ENCODE measurements at places on chromosomes 5 and 9.

DNA sequence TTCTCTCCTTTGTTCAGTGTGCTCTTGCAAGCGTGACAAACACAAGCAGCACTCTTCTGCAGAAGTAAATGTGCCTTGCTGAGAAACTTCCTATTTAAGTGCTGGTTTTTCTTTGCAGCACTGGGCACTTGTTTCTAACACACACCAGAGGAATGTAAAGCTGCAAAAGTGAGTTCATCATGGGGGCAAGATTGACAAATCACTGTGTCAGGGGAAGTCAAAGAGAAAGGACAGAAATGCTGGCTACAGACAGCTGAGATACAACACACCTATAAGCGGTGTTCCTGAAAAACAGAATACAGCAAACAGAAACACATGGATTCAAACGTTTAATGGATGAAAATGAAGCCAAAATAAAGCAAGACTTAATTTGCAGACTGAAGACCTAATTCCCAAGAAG, 19.6 kb downstream of the ROR2 start:
- DNase-seq, result no peak

- no peak for DNase-seq
These were observed 3.9 kb downstream of the MEGF9 start for GRCh38 chr9:120710110-120710981.

GRCh38 chr9:97853844-97854695, 1.0 kb downstream of the FOXE1 start:
- no peak for DNase-seq

- DNase-seq, result no peak
These were observed 105.6 kb downstream of the PSD2 start for GRCh38 chr5:139901251-139901575.

- no peak for DNase-seq
These were observed 77.6 kb downstream of the UGCG start for GRCh38 chr9:111974092-111974681.

GRCh38 chr5:154203798-154204578, 13.5 kb downstream of the GALNT10 start:
- DNase-seq, result no peak

- DNase-seq, result no peak
These were observed 46.3 kb downstream of the SMIM15 start for GRCh38 chr5:61115968-61116367.

DNA sequence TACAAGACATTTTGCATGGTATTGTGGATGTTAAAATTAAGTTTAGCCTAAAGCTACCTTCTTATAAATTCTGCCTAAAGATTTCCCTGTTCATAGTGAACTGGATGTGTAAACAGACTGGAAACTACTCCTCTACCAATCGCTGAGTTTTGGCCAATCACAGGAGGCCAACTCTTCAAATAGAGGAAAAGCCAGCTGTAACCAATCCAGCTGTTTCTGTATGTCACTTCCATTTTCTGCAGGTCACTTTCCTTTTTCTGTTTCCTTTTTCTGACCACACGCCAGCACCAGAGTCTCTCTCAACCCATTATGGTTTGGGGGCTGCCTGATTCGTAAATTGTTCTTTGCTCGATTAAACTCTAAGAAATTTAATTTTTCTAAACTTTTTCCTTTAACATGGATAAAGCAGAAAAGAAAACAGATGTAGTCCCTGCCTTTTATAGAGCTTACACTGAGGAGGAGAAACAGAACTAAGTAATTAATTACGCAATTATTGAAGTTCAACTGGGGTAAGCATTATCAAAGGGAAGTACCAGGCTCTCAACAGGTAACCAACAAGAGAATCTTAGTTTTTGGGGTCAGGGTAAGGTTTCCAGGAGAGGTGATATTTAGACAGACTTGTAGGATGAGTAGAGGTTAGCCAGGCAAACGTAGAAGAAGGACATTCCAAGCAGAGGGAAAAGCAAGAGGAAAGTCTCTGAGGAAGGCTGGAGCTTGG, 27.7 kb downstream of the RANBP3L start:
- DNase-seq, result no peak

- peak; percentile 75 for DNase-seq
These were observed 94.0 kb downstream of the COL5A1 start for GRCh38 chr9:134735441-134736175.

DNA sequence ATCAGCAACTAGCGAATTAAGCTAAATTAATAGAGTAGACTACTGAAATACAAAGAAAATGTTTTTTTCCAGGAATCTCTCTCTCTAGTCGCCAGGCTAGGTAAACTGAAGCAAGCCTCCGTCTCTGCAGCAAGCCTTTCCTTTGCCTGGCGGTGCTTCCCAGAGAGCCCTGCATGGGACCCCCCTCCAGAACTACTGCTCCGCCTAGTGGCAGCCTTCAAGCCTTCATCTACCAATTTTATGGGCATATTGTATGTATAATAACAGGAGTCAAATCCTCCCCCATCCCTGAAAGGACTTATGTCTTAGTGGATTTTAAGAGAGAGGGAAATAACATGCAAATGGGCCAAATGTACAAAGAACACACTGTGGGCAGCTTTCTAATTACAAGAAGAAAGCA, 241.9 kb downstream of the SAXO1 start:
- DNase-seq, result no peak

GRCh38 chr5:113145757-113146387, 169.3 kb downstream of the DCP2 start:
- no peak for DNase-seq

GRCh38 chr9:112574008-112574407, 87.4 kb downstream of the KIAA1958 start:
- DNase-seq, result no peak

DNA sequence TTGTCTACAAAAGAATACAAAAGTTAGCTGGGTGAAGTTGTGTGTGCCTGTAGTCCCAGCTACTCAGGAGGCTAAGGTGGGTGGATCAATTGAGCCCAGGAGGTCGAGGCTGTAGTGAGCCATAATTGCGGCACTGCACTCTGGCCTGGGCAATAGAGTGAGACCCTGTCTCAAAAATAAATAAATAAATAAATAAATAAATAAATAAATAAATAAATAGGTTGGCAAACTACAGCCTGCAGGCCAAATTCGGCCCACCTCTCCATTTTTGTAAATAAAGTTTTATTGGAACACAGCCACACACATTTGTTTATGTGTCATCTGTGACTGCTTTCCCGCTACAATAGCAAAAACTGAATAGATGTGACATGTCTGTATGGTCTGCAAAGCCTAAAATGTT, 9.5 kb downstream of the PTGS1 start:
- no peak for DNase-seq

GRCh38 chr9:71685988-71686387, 82.3 kb downstream of the CEMIP2 start:
- DNase-seq, result no peak

Measured in femur (tissue), 1 donor.